ENCODE measurements at places on chromosomes 1 and 21.
A peak's percentile ranks its signal among the peaks of the same experiment; 100 is the strongest.

- DNase-seq, result no peak
These were observed at the start of gene DDAH1 for GRCh38 chr1:85465099-85465785. DDAH1 (minus strand) TSS chr1:85465159; CDS start chr1:85465045, 114 bp downstream.

DNA sequence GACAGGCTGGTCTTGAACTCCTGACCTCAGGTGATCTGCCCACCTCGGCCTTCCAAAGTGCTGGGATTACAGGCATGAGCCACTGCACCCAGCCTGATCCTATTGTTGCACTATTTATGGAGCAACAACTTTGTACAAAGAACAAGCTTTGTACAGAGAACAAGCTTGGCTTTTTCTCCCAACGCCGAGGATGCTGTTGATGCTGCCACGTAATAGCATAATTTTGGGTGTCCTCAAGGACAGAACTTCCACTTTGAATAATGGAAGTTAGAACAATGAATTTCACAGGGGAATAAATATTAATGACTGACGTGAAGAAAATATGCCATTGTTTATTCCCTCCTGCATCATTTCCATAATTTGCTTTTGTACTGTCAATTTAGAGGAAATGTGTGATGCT is 12.8 kb upstream of the RBP7 start:
- DNase-seq, result no peak

DNA sequence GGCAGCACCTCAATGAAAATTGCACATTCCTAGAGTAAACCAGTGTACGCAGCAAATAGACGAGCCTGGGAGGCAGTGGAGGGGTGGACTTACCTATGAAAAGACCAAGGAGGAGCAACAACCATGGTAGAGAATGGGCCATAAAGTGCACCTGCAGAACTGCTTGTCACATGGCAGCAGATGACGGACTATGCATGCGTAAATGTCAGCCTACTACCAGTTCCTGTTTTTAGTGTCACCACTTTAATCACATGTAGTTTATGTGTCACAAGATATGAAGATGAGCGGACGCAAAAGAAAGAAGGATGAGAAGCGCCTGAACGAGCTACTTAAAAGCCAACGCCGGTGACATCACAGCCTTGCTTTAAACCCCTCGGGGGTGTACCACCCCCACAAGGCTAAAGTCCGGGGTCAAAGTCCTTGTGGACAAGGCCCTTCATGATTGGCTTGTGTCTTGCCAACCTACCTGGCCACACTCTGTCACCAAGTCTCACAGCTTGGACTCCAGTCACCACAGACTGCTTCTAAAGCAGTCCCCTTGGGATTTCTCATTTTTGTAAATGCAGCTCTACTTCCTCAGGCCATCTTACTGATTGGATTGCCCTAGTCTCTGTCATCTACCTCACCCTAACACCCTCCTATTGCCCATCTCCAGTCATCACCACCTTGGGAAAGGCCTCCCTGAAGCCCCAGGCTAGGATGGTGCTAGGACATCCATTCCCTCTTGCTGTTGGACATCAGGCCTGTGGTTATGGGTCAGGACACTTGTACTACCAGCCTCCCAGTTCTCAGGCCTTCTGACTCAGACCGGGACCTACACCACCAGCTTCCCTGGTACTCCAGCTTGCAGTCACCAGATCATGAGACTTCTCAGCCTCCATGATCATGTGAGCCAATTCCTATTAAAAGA is 6.0 kb upstream of the LY9 start:
- peak; percentile 51 for DNase-seq

- no peak for DNase-seq
These were observed 383.5 kb downstream of the NTNG1 start for GRCh38 chr1:107524301-107524700.

DNA sequence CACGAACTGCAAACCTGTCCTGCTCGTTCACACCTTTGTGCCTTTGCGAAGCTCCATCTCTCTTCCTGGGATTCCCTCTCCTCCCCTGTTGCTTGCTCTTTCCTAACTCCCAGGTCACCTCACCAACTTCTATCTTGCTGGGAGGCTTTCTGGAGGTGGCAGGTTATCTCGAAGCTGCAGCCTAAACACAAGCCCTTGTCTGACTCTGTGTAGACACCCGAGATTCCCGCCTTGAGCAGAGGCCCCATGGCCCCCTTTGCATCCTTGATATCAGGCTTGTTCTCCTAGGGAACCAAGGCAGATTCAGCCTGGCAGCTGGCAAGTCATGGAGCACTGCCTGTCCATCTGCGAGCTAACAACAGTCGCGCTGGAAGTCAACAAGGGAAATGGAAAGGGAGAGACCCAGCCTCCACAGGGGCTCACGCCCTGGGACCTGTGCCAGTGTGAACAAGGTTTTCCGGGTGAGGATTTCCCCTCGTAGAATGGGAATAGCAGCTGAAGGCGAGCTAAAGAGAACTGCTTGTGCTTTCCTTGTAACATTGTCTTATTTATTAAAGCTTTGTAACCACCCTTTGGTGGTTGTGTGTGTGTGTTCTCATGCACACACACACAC is 109.5 kb upstream of the JUN start:
- no peak for DNase-seq

- no peak for DNase-seq
These were observed 18.9 kb downstream of the ZNF362 start for GRCh38 chr1:33275195-33275594.

DNA sequence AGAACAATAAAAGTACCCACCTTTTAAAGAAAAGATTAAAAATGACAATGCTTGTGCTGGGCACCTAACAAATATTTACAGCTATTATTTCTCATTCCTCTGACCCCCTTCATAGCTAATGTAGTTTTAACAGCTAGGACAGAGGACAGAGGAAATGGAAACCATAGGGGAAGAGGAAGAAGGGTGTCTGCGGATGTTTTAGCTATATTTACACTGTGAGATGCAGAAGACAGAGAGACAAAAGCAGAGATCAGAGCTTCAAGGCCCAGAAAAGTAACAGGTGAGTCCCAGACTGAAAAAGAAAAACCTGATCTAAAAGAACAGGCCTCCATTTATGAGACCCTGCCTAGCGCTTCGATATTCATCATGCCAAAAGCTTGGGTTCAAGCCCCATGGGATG is 72.0 kb downstream of the ZNF281 start:
- DNase-seq, result no peak

- no peak for DNase-seq
These were observed 111.8 kb downstream of the MRPS6 start for GRCh38 chr21:34185026-34185750.

GRCh38 chr1:10402729-10403274 is 3.9 kb downstream of the PGD start:
- no peak for DNase-seq

GRCh38 chr1:235286667-235287066 is 41.3 kb downstream of the ARID4B start:
- no peak for DNase-seq

DNA sequence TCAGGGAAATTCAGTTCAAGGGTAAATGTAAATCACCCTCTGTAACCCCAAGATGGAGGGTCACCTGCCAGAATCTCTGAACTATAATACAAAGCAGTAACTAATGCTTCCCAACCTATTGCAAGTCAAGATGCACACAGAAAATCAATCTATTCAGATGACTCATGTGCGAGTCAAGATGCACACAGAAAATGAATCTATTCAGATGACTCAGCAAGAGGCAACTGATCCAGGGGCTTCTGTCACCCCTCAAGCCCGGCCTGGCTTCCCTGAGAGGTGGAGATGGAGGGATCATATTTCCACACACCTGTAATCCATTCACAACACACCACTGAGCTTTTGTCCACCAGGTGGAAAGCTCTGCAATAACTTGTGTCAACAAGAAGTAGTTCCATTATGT is 17.4 kb upstream of the HIVEP3 start:
- no peak for DNase-seq

DNA sequence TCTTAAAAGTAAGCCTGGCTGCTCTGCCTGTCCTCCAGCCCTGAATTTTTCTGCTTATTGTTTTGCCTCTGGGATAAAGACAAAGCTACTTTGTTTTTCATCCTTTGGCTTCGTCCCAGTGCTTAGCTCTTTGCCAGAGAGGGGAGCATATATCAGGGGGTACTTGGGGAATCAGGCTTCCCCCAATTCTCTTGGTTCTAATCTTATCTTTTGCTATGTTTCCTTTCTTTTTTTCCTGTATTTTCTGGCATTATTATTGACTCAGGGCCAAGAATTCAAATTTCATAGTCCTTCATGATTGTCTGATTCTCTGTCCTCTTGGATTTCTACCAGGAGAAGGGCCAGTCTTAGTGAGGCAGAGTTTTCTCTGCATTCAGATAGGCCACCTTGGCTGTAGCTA is 51.2 kb downstream of the GIPC2 start:
- no peak for DNase-seq

GRCh38 chr1:207076181-207076955 is 12.3 kb upstream of the C4BPB start:
- DNase-seq, result no peak

GRCh38 chr1:33030575-33030974 is 6.1 kb downstream of the AK2 start:
- DNase-seq, result no peak

- no peak for DNase-seq
These were observed 485.7 kb downstream of the NUF2 start for GRCh38 chr1:163807331-163808049.

DNA sequence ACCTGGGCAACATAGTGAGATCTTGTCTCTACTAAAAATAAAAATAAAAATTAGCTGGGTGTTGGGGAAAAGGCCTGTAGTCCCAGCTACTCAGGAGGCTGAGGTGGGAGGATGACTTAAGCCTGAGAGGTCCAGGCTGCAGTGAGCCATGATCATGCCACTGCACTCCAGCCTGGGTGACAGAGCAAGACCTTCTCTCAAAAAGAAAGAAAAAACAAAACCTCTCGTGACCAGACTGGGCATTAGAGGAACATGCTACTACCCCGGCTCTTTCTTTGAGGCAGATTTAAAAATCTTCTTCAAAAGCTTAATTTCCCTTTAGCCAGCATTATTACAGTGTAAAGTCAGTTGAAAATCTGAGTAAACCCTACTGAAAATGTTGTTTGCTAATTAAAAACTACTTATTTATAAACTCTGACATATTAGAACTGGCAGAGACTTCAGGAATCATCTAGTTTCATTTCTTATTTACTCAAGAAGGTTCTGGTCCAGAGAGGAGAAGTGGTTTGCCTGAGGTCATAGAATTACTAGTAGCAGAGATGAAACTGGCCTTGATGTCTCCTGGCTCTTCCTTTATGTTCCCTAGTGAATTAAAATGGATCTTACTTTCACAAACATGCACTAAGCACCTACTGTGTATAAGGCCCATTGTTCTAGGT is 11.6 kb upstream of the ELAVL4 start:
- no peak for DNase-seq

DNA sequence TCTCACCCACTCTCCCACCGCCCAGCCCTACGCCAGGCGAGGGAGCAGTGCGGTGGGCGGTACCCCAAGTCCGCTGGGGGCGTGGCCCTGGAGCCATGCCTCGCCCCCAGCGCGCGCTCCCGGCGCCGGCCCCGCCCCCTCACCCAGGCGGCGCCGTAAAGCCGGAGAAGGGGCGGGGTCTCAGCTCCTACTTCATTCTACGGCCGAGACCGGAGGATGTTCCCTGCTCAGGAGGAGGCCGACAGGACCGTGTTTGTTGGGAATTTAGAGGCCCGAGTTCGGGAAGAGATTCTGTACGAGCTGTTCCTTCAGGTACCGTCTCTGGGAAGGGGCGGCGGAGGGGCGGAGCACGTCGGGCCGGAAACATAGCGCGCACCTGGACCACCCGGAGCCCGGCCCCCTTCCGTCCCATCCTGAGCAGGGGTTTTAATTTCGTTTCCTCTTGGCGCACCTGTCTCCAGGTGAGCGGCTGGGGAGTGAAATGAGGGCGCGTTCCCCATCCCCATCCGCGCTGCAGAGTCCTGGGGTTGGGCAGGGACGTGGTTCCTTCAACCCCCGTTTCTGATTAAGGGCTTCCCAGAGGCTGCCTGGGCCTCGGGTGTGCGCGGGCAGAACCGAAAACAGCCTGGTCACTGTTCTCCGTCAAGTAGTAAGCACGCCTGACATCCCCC is at the start of gene RBM11:
Gene RBM11 (plus strand): TSS at position 187 of the 671 bp plus-strand sequence. CDS start 30 bp downstream, at position 217.
- peak; percentile 69 for DNase-seq

DNA sequence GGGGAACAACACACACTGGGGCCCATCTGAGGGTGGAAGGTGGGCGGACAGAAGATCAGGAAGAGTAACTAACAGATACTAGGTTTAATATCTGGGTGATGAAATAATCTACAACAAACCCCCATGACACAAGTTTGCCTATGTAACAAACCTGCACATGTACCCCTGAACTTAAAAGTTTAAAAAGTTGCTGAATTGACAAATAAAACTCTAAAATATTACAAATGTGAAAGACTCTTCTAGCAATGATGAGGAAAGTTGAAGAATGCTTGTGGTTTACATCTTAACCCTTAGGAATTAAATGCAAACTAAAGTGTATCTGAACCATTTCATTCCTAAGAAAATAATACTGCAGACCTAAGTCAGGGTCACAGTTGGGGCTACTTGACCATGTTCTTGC is 525.6 kb upstream of the CAMK1G start:
- DNase-seq, result no peak

DNA sequence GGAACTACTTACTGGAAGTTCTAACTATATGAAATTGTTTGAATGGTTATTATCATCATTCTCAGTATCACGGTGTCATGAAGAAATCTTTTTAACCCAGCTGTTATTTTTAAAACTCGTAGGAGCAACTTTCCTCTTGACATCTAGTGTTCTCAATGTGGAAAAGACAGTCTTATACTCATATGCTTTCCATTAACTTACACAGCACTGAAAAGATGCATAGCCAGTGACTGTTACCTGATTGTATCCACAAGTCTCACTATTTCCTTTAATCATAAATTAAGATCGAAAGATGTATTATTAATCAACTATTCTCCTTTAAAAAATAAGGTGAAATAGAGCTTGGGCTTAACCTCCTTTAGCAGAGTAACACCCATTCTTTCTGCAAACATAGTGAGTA is 59.7 kb upstream of the TNFSF4 start:
- DNase-seq, result no peak

DNA sequence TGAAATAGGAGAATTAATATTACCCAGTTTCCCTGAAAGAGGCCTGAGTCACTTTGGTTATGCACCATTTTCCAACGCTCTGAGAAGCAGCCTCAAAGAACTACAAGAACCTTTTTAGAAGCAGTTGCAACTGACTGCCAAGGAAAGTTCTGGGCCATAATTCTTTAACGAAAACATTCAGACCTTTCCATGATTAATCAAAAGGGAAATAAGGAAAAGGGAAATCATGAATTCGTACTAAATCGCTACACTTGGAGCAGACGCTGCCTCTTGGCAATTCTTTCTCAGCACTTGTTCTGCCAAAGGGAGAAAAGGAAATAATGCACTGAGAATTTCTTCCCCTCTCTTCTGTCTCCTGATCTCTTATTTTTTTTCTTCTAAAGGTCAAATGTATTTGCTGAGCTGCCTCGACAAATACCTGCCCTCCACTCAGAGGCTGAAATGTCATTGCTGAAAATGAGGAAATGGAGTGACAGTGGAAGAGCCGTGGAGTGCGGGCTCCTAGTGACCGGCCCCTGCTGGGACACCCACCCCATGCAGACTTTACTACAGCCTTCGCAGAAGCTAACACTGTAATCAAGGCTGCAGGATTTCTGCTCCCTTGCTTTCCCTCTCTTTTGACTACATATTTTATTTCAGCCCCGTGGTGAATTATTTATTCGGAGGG is 67.9 kb upstream of the GALNT2 start:
- DNase-seq, result no peak

- DNase-seq, result no peak
These were observed 2.7 kb downstream of the FAM3B start for GRCh38 chr21:41319273-41319672.

- no peak for DNase-seq
These were observed 12.7 kb upstream of the CDK18 start for GRCh38 chr1:205491794-205492193.

- DNase-seq, result no peak
These were observed 10.3 kb downstream of the CPLANE2 start for GRCh38 chr1:16226490-16227179.

Data from CD4-positive, alpha-beta T cell (primary cell).